ENCODE measurements at places on chromosomes 4 and X. TPM values are rescaled to one million over a fixed set of nuclear protein-coding genes. Genes with fewer than 3 reads are reported as not detected.

GRCh38 chr4:89404530-89404929 is 96.9 kb upstream of the GPRIN3 start:
- no peaks in the 10 kb centered on the region for H3K27me3 ChIP-seq
- H3K4me1 ChIP-seq: no peaks in the 10 kb centered on the region
- no peak overlapping the region for H3K4me3 ChIP-seq
- H3K36me3 ChIP-seq: no peaks in the 10 kb centered on the region
- no peak for DNase-seq

DNA sequence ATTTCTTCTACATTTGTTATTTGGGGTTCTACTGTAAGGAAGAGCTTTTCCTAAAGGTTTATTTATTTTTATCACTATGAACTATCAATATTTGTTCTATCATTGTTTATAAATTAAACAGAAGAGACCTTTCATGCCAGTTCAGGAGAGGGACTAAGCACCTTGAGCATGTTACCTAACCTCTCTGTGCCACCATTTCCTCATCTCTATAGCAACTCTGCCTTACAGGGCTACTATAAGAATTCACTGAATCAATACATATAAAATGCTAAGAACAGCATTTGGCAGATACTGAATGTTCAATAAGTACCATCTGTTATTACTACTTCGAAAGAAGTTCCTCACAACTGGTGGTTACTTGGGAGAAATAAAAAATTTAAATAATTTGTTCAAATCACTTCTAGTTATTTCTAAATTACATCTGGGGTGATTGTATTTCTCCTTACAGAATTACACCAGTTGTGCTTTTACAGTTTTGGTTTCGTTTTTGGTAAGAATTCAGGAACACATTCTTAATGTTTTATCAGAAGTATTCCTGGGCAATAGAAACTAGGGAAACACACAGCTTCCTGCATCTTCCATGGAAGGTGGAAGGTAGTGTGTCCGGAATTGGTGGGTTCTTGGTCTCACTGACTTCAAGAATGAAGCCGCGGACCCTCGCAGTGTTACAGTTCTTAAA is 32.9 kb downstream of the EREG start:
- no peak overlapping the region for H3K4me3 ChIP-seq
- DNase-seq: peak; percentile 2
- H3K27me3 ChIP-seq: no peaks in the 10 kb centered on the region
- H3K27ac ChIP-seq: no peak overlapping the region
- no peaks in the 10 kb centered on the region for H3K4me1 ChIP-seq

GRCh38 chr4:18042754-18043153 is 21.2 kb upstream of the LCORL start:
- no peak overlapping the region for H3K4me3 ChIP-seq
- H3K27ac ChIP-seq: no peak overlapping the region
- H3K27me3 ChIP-seq: no peaks in the 10 kb centered on the region
- H3K4me1 ChIP-seq: no peaks in the 10 kb centered on the region
- H3K36me3 ChIP-seq: no peaks in the 10 kb centered on the region

- no peaks in the 10 kb centered on the region for H3K27me3 ChIP-seq
- no peak overlapping the region for H3K27ac ChIP-seq
- no peaks in the 10 kb centered on the region for H3K4me1 ChIP-seq
- DNase-seq: peak; percentile 33
- H3K4me3 ChIP-seq: no peak overlapping the region
Observed at GRCh38 chr4:158778712-158779111, 9.9 kb downstream of the FNIP2 start.

- no peak overlapping the region for H3K4me3 ChIP-seq
- no peaks in the 10 kb centered on the region for H3K36me3 ChIP-seq
- no peak overlapping the region for H3K27ac ChIP-seq
- H3K4me1 ChIP-seq: no peaks in the 10 kb centered on the region
Observed at GRCh38 chr4:53421791-53422190, 44.4 kb downstream of the FIP1L1 start.

DNA sequence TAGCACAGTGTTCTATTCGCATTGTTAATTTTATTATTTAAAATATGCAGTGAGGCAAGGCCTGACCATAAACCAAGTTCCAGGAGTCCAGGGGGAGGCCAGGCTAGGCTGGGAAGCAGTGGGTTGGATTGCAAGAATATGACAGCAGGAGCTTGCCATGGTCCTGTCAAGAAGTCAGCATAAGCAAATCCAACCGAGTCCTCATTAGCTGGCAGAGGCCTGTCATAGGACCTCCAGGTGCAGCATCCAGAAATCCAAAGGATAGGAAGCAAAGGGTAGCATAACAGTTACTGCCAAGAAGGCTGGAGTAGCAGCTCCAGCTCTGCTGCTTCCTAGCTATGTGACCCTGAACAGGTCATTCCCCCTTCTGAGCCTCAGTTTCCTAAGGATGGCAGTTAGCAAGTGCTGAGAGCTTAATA is 13.4 kb downstream of the PJA1 start:
- no peaks in the 10 kb centered on the region for H3K36me3 ChIP-seq
- no peak for DNase-seq
- no peak overlapping the region for H3K27ac ChIP-seq
- peaks cover 19% of the 10 kb centered on the region for H3K4me1 ChIP-seq
- no peak overlapping the region for H3K4me3 ChIP-seq

- H3K27ac ChIP-seq: no peak overlapping the region
- peaks cover 2% of the 10 kb centered on the region for H3K36me3 ChIP-seq
- peak; percentile 39 for DNase-seq
Observed at GRCh38 chrX:155061760-155062159, 9.2 kb downstream of the CMC4 start.

GRCh38 chrX:121823406-121823805 is 776.0 kb downstream of the GLUD2 start:
- no peak overlapping the region for H3K27ac ChIP-seq
- no peak overlapping the region for H3K4me3 ChIP-seq
- no peaks in the 10 kb centered on the region for H3K36me3 ChIP-seq
- no peak for DNase-seq
- H3K27me3 ChIP-seq: no peaks in the 10 kb centered on the region
- H3K4me1 ChIP-seq: no peaks in the 10 kb centered on the region

DNA sequence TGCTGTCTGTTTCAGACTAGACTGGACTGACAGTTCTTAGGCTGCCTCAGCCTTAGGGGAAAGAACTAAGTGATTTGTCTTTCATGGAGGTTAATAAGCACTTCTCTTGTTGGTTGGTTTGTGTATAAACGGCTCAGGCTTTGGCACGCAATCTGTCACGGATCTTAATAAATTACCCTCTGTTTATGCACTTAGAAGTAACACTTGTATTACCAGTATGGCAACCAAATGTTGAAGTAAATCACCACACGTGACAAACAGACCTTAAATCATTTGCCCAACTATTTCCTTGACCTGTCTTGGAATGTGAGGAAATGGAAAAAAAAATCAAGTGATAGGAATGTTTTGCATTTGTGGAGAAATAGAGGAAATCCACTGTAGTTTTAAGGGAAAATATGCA is 69.9 kb downstream of the TEX13A start:
- H3K27ac ChIP-seq: no peak overlapping the region
- DNase-seq: no peak
- no peaks in the 10 kb centered on the region for H3K36me3 ChIP-seq
- H3K27me3 ChIP-seq: no peaks in the 10 kb centered on the region

DNA sequence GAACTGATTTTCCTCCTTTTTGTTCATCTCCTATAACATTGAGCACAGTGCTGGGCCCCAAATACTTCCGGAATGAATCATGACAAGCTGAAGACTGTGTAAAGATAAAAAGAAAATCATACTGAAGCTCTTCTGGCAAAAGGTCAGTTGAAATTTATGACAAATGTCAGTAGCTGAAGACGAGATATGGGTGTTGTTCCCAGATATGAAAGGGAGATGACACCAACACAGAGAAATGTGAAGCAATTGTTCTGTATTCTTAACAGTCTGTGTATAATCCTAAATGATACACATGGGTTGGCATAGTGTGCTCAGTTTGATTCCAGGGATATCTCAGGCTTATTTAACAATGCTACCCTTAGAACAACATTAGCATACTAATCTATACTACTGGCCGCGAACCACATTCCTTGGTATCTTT is 170.5 kb upstream of the PITX2 start:
- H3K27me3 ChIP-seq: no peaks in the 10 kb centered on the region
- H3K36me3 ChIP-seq: no peaks in the 10 kb centered on the region
- no peak for DNase-seq
- H3K4me3 ChIP-seq: no peak overlapping the region
- no peak overlapping the region for H3K27ac ChIP-seq

GRCh38 chr4:121212806-121213205 is 48.7 kb upstream of the TNIP3 start:
- H3K27me3 ChIP-seq: no peaks in the 10 kb centered on the region
- no peak overlapping the region for H3K4me3 ChIP-seq
- peaks cover 4% of the 10 kb centered on the region for H3K4me1 ChIP-seq
- H3K27ac ChIP-seq: peak overlapping the region; percentile 57

DNA sequence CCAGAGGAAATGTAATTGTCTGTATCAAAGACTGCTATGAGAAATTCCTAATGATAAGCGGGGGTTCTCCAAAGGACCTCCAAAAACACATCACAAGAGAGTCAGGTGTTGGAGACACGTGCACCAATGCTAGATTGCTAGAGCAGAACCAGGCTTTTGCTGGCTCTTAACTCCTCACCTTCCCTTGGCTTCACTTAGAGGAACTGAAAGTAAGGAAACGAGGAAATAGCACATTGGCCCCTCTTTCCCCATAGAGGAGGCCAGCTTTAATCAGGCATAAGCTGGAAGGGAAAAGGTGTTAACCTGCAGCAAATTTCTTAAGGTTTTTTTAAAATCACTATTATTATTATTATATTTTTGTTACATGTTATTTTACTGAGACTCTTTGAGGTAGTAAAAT is 13.6 kb downstream of the OTC start:
- H3K4me1 ChIP-seq: no peaks in the 10 kb centered on the region
- peak; percentile 37 for DNase-seq
- no peak overlapping the region for H3K27ac ChIP-seq

DNA sequence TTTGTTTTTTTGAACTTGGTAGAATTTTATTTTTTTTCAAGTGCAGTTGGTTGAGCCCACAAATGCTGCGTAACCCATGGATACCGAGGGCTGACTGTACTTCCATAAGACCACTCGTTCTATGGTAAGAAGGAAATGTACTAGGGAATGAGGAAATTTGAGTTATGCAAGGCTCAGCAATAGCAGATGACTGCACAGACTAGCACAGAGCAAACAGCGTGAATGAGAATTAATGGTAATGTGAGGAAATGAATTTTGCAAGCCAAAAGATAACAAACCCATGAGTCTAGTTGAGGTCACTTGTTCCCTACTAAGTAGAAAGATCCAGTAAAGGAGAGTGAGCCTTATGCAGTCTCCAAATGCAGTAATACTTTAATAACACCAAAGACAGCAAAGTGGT is 17.4 kb downstream of the GSPT2 start:
- H3K4me3 ChIP-seq: no peak overlapping the region
- H3K27ac ChIP-seq: no peak overlapping the region
- H3K27me3 ChIP-seq: peaks cover 12% of the 10 kb centered on the region
- no peak for DNase-seq
- no peaks in the 10 kb centered on the region for H3K36me3 ChIP-seq

- DNase-seq: no peak
- no peaks in the 10 kb centered on the region for H3K4me1 ChIP-seq
- no peaks in the 10 kb centered on the region for H3K36me3 ChIP-seq
- H3K27ac ChIP-seq: no peak overlapping the region
- H3K4me3 ChIP-seq: no peak overlapping the region
Observed at GRCh38 chrX:132181364-132181763, 37.9 kb downstream of the RAP2C start.

GRCh38 chr4:57147335-57148060 is 37.3 kb upstream of the IGFBP7 start:
- DNase-seq: no peak
- H3K4me3 ChIP-seq: no peak overlapping the region
- H3K27me3 ChIP-seq: no peaks in the 10 kb centered on the region
- H3K4me1 ChIP-seq: no peaks in the 10 kb centered on the region
- no peaks in the 10 kb centered on the region for H3K36me3 ChIP-seq

- no peak overlapping the region for H3K27ac ChIP-seq
- H3K36me3 ChIP-seq: no peaks in the 10 kb centered on the region
- H3K4me3 ChIP-seq: no peak overlapping the region
- no peaks in the 10 kb centered on the region for H3K27me3 ChIP-seq
Observed at GRCh38 chr4:108533245-108533844, 87.0 kb upstream of the RPL34 start.

- no peaks in the 10 kb centered on the region for H3K4me1 ChIP-seq
- H3K4me3 ChIP-seq: no peak overlapping the region
- no peak overlapping the region for H3K27ac ChIP-seq
- peaks cover 57% of the 10 kb centered on the region for H3K27me3 ChIP-seq
- DNase-seq: no peak
- H3K36me3 ChIP-seq: no peaks in the 10 kb centered on the region
Observed at GRCh38 chr4:6474705-6475457, 2.5 kb upstream of the PPP2R2C start.

GRCh38 chr4:150325872-150326271 is 247.6 kb downstream of the DCLK2 start:
- no peaks in the 10 kb centered on the region for H3K27me3 ChIP-seq
- no peak overlapping the region for H3K27ac ChIP-seq
- DNase-seq: no peak
- H3K36me3 ChIP-seq: no peaks in the 10 kb centered on the region
- H3K4me3 ChIP-seq: no peak overlapping the region

DNA sequence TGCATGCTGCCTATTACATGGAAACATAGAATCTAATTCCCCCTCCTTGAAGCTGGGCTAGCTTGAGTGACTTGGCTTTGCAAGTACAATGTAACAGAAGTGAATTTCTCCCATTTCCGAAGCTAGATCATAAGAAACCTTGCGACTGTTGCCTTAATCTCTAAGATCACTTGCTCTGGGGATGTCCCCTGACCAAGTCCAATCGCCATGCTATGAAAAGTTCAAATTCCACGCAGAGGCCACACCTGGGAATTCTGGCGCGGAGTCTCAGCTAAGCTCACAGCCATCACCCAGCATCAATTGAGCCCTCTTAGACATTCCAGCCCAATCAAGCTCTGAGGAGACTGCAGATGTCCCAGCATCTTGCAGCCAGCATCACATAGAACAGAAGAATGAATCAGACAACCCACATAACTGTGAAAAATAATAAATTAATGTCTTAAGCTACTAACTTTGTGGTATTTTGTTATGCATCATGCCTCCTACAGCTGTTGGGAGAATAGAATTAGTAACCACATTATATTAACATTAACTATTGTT is 27.0 kb downstream of the GPM6A start:
- no peaks in the 10 kb centered on the region for H3K4me1 ChIP-seq
- no peaks in the 10 kb centered on the region for H3K36me3 ChIP-seq
- no peak overlapping the region for H3K4me3 ChIP-seq
- no peaks in the 10 kb centered on the region for H3K27me3 ChIP-seq

The MAGEA2 gene
- total RNA-seq: not detected

The PDE6B gene
- total RNA-seq: 12.0 TPM

The SMIM10L2A gene
- 1.6 TPM for total RNA-seq

The CYLC1 gene
- not detected for total RNA-seq

The GPR101 gene
- total RNA-seq: not detected

The DNAAF6 gene
- total RNA-seq: not detected

The NPY1R gene
- 6.8 TPM for total RNA-seq

The CYTL1 gene
- total RNA-seq: 11.0 TPM

The RHOH gene
- 0.18 TPM for total RNA-seq

The CLNK gene
- total RNA-seq: 0.04 TPM

The PRKG2 gene
- 0.84 TPM for total RNA-seq
